NT2/D1 (cell line): ENCODE measurements at places on chromosomes 1 and 21.

- DNase-seq, result no peak
Measured at GRCh38 chr1:87539147-87539546, 210.5 kb downstream of the LMO4 start.

GRCh38 chr1:77950873-77951272, 28.0 kb downstream of the FUBP1 start:
- no peak for DNase-seq

DNA sequence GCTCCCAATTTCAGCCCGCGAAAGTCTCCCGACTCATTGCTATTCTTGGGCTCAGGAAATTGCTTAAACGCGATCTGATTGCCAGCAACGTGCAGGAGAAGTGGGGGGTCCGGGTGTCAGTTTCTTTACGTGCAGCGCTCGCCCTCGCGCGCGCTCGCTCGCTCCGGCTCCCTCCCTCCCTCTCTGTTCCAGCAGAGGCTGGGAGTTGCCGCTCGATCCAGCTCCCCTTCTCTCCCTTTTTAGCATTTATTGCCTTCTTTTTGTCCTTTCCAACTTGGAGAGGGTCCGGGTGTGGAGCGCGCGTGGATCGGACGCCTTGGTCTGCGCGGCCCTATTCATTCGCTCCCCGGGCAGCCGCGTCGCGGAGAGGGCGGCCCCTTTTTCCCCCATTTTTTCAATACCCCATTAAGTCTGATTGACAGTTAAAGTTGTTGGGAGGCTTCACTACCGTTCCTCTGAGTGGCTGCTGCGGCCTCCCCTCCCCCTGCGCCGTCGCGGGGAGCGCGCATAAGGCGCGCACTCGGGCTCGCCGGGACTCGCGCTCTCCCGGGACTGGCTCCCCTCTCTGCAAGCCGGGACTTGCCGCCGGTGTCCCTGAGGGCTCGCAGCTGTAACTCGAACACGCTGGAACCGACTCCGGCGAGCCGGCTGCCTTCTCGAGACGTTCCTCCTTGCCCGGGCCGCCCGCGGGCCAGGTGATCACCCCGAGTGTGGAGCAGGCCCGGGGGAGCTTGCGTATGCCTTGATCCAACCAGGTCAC, at the start of gene DHRS3:
Gene DHRS3, minus strand, starts transcription at position 310 of the 760 bp plus-strand sequence. CDS start 862 bp downstream, outside the sequence.
- DNase-seq, result no peak

DNA sequence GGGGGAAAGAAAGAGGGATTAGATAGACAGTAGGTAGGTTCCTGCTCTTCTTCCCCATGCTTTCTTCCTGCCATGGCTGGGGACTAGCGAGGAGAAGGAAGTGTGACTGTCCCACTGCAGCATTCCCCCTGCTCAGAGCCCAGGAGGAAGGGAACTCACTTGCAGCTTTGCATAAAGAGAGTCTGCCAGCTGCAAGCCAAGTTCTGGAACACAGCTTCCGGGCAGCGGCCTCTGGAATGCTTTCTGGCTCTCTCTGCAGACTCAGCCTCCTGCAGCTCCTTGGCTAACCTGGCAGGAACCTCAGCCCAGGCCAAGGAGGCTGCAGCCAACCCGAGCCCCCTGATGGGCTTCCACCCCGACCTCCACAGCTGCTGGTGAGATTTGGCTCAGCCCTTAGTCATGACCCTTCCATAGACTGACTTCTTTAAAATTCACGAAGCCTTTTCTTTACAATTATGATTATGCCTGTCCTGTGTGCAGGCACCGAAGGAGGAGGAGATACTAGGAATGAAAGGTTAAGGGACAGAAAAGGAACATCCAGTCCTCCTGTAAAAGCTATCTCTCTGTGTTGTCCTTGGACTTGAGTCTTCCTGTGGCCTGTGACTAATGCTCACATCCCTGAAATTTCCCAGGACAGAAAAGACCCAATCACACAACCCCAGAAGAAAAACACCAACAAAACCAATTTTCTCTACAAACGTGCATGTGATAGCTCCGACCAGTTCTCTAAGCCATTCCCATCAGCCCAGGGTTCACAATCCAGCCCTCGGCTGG, 108.2 kb upstream of the OLIG2 start:
- no peak for DNase-seq

GRCh38 chr1:213244664-213245091, 193.6 kb downstream of the RPS6KC1 start:
- DNase-seq, result peak; percentile 68
